ENCODE measurements at places on chromosomes 13 and 19.

- no peak for DNase-seq
Measured at GRCh38 chr13:57734306-57734705, 102.8 kb downstream of the PCDH17 start.

- no peak for DNase-seq
Measured at GRCh38 chr13:51678420-51678819, 94.2 kb downstream of the WDFY2 start.

DNA sequence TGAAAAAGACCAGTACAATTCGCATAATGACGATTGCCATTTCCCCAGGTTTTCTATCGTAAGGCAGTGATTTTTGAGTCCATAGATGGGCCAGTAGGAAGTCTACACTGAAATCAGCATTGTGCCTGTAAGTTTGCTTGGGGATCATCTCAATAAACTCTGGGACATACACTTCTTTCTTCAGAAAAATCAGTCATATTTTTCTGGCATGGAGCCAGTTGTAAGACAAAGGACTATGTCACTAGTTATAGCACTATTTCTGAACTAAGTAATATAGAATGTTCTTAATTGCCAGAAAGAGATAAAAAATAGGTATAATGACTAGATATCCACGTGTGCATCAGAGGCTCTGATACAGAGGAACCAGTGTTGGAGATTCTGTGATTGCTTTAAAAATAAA is 243.5 kb downstream of the LMO7 start:
- DNase-seq, result no peak

GRCh38 chr13:62387647-62388046 is 972.0 kb upstream of the PCDH20 start:
- DNase-seq, result peak; percentile 1

DNA sequence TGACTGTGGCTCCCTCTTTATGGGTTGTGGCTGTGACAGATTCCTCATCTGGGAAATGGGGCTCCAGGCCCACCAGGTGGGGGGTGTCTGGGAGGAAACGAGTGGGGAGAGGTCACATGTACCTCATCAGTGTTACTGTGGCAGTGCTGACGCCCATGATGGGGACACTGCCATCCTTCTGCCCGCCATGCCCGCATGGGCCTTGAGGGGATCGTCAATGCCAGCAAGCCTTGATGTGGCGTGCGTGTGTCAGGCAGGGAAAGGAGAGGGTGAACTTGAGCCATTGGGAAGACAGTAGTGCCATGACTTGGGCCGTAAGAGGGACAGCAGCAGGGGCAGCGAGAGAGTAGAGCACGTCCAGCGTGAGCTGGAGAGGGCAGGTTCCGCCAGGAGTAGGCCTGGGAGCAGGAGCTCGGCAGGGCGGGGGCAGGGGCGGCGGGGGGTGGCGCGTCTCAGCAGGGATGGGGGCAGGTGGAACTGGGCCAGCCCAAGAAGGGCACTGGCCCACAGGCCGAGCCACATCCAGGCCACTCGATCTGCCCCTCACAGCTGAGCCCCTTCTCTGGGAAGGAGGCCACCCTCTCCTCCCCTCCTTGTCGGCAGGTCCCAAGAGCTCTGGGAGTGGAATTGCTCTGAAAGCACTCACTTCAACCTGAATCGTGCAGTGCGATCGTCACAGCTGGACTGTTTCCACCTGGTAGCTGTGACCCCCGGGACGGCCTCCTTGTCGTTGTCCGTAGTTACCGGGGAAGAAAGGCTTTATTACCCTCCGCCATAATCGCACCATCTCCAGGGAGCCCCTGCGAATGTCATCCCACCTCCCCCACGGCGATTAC is 9.9 kb downstream of the KLHL26 start:
- no peak for DNase-seq
